ENCODE measurements at places on chromosomes 16 and 17.

DNA sequence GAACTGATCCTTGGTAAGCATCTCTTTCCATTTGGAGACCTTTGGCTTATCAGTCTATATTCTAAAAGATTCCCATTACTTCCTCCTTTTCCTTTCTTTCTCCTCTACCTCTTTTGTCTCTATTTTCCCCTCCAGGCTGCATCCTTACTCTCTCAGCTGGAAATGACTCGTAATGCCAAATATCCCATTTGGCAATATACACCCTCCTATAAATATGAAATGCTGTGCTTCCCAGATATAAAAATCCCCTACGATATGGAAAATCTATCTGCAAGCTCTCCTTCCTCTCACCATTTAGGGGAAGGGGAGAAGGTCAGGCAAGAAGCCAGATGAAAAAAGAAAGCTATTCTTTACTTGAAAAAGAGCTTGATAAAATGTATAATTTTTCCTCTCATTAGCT lies 39.9 kb downstream of the XPO6 start:
- DNase-seq, result no peak

DNA sequence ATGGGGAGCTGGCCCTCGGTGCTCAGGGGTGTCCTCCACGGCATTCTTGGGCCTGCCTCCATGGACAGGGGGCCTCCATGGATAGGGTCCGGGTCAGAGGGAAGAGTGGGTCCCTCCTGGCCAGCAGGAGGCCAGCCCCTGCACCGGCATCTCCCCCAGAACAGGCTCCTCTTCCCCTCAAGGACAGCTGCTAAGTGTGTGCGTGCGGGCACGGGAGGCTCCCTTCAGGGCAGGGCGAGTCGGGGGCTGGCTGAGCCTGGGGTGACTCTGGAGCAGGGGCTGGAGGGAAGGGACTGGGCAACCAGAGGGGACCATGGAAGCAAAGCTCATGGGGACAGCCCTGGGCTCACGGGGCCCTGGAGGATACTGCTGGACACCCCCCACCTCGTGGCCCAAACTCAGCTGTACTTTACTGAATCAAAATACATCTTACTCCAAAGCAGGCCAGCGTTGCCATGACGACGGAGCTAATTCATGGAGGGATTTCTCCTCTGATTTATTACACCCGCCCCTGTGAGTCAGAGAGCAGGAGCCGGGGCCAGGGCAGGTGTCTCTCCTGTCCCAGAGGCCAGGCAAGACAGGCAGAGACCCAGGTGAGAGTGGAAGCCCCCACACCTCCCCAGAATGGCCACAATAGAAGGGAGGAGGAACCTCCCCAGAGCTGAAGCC lies 2.1 kb downstream of the CASKIN1 start:
- peak; percentile 29 for DNase-seq

DNA sequence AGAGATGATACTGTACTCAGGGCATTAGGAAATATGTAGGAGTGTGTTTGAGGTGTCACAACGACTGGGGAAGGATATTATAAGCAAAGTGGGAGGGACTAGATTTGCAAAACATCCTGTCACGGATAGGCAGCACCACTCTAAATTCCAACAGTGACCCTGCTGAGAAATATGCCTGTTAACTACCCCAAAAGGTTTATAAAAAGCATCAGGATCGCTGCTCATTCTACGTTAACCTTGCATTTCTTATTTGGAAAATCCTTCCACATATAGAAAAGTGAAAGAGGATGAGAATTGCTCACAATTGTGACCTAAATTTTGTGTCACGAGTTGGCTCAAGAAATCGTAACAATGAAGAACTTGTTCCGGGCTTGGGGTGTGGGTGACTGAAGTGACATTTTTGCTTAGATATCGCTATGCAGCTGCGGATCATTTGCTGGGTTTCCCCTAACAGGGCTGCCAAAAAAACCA lies 51.6 kb downstream of the N4BP1 start:
- no peak for DNase-seq

DNA sequence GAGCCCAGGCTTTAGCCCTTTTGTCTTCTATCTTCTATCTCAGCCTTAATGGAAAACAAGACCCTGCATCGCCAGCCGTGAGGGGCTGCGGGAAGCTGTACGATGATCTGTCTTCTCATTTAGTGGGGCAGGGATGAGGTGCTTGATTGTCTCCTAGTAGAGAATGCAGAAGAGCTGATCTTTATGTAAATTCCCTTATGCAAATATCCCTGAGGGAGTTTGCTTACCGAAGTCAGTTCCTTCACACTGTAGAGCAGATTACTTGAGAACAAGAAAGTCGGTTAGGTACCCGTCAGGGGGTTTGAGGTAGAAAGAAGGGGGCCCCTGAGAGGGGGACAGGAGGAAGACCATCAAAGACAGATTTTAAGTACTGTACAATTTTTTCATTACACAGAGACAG lies 66.2 kb downstream of the IRF8 start:
- no peak for DNase-seq

GRCh38 chr17:29578626-29579485 lies 10.4 kb downstream of the TP53I13 start:
- no peak for DNase-seq

DNA sequence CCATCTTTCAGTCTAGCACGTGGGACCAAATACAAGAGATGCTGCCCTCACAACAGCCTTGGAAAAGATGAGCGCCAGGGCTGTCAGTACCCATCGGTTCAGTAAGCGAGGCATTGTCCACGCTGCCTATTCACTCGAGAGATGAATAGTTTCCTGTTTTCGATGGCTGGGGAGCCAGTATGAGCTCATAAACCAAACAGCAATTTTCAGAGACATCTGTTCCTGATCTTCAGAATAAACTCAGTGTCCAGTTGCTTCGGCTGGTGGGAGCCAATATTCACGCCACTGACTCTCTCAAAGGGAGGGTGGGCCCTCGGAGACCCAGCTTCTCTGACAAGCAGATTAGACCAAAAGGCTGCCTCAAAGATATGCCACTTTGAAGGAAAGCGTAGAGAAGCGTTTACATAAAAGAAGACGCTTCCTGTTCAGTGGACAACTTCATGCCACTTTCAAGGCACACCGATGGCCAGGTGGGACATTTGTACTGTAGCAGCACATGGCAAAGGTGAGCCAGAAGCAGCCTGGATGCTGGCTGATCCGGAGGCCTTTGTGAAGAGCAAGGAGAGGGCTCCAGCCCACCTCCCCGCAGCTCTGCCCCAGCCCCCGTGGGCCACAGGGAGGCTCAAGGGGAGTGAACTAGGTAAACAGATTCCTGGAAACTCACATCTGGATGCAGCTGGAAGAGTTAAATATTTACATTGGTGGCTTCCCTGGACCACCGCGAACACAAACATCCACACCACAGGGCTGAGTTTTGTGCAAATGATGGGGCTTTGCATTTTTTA lies 6.0 kb downstream of the TIMM22 start:
- DNase-seq, result no peak

Data from HFF-Myc (cell line).